ENCODE measurements at places on chromosomes 13 and 19.

GRCh38 chr13:49304763-49305700 lies 57.3 kb downstream of the CDADC1 start:
- no peak for DNase-seq
- H3K27me3 ChIP-seq = no peaks in the 10 kb centered on the region
- peak overlapping the region; percentile 57 for H3K27ac ChIP-seq

- no peak for DNase-seq
- H3K36me3 ChIP-seq = no peaks in the 10 kb centered on the region
- H3K4me3 ChIP-seq = peak within 1 kb of the TSS; percentile 39
- peaks cover 16% of the 10 kb centered on the region for H3K4me1 ChIP-seq
- H3K27ac ChIP-seq = no peak within 1 kb of the TSS
Observed at GRCh38 chr19:49057636-49058234, at the start of gene CGB7. CGB7 (minus strand) TSS chr19:49057749; CDS start chr19:49055375, 2,374 bp downstream.

DNA sequence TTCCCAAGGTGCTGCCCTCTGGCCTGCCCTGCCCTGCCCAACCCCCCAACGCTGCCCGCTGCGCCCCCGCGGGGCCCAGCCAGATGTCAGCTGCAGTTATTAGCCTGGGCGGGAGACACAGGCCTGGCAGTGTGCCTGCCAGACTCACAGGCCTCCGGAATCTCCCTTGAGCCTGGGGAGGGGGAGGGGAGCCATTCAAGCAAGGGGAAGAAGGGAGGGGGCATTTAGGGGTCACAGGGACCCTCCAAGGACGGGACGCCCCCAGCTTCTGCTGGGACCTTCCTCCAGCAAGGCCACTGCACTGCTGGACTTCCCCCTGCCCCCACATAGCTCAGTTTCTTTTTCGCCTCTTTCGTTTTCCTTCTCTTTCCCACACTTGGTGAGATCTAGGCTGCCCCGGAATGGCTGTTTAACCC lies 2.6 kb upstream of the JUNB start:
- H3K27me3 ChIP-seq = no peaks in the 10 kb centered on the region
- DNase-seq = no peak
- H3K4me1 ChIP-seq = peaks cover 77% of the 10 kb centered on the region
- H3K4me3 ChIP-seq = peak overlapping the region; percentile 79
- peaks cover 11% of the 10 kb centered on the region for H3K36me3 ChIP-seq
- peak overlapping the region; percentile 99 for H3K27ac ChIP-seq

GRCh38 chr13:33105387-33106005 lies 89.3 kb downstream of the KL start:
- no peaks in the 10 kb centered on the region for H3K4me1 ChIP-seq
- peaks cover 37% of the 10 kb centered on the region for H3K36me3 ChIP-seq
- peak overlapping the region; percentile 62 for H3K27ac ChIP-seq

GRCh38 chr19:2270423-2271233 lies 11.3 kb downstream of the PEAK3 start:
- H3K4me1 ChIP-seq = peaks cover 42% of the 10 kb centered on the region
- H3K27ac ChIP-seq = peak overlapping the region; percentile 100
- peaks cover 36% of the 10 kb centered on the region for H3K36me3 ChIP-seq
- H3K4me3 ChIP-seq = peak overlapping the region; percentile 98

GRCh38 chr13:63393112-63393511 lies 1977.5 kb upstream of the PCDH20 start:
- DNase-seq = no peak
- no peaks in the 10 kb centered on the region for H3K27me3 ChIP-seq
- H3K27ac ChIP-seq = no peak overlapping the region
- no peaks in the 10 kb centered on the region for H3K4me1 ChIP-seq
- H3K4me3 ChIP-seq = no peak overlapping the region
- H3K36me3 ChIP-seq = no peaks in the 10 kb centered on the region

DNA sequence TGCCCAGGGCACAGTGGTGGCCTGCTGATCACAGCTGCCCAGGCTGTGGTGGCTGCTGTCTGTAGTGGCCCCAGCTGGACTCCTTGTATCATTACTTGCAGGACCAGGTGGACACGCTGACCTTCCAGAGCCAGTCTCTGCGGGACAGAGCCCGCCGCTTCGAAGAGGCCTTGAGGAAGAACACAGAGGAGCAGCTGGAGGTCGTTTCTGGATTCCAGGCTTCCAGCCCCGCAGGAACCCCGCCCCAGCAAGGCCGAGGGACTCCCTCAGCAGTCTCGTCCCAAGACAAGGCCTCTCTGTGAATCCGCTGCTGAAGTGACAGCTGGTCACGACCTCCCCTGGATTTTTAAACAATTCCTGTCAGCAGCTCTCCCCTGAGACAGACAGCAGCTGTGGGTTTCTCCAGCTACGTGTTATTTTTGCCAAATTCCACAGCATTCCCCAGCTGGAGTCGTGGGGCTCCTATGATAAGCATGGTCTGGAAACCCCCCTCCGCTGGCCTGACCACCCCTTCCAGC lies 98.3 kb downstream of the SLC7A1 start:
- H3K27me3 ChIP-seq = no peaks in the 10 kb centered on the region
- H3K4me3 ChIP-seq = no peak overlapping the region
- no peaks in the 10 kb centered on the region for H3K36me3 ChIP-seq
- peaks cover 9% of the 10 kb centered on the region for H3K4me1 ChIP-seq

- H3K27me3 ChIP-seq = no peaks in the 10 kb centered on the region
- no peak overlapping the region for H3K27ac ChIP-seq
- H3K4me1 ChIP-seq = no peaks in the 10 kb centered on the region
Observed at GRCh38 chr19:34588249-34588648, 88.7 kb downstream of the SCGB2B2 start.

- no peaks in the 10 kb centered on the region for H3K36me3 ChIP-seq
- no peaks in the 10 kb centered on the region for H3K4me1 ChIP-seq
- no peak overlapping the region for H3K27ac ChIP-seq
- no peak for DNase-seq
- no peaks in the 10 kb centered on the region for H3K27me3 ChIP-seq
Observed at GRCh38 chr13:30564489-30564888, 53.2 kb upstream of the USPL1 start.

GRCh38 chr13:105638426-105638825 lies 897.0 kb downstream of the EFNB2 start:
- no peak overlapping the region for H3K4me3 ChIP-seq
- no peaks in the 10 kb centered on the region for H3K27me3 ChIP-seq
- no peaks in the 10 kb centered on the region for H3K36me3 ChIP-seq
- DNase-seq = no peak

- no peaks in the 10 kb centered on the region for H3K4me1 ChIP-seq
- H3K27ac ChIP-seq = no peak overlapping the region
- DNase-seq = no peak
- H3K4me3 ChIP-seq = no peak overlapping the region
- no peaks in the 10 kb centered on the region for H3K36me3 ChIP-seq
Observed at GRCh38 chr13:110921209-110921608, 6.3 kb upstream of the ANKRD10 start.

DNA sequence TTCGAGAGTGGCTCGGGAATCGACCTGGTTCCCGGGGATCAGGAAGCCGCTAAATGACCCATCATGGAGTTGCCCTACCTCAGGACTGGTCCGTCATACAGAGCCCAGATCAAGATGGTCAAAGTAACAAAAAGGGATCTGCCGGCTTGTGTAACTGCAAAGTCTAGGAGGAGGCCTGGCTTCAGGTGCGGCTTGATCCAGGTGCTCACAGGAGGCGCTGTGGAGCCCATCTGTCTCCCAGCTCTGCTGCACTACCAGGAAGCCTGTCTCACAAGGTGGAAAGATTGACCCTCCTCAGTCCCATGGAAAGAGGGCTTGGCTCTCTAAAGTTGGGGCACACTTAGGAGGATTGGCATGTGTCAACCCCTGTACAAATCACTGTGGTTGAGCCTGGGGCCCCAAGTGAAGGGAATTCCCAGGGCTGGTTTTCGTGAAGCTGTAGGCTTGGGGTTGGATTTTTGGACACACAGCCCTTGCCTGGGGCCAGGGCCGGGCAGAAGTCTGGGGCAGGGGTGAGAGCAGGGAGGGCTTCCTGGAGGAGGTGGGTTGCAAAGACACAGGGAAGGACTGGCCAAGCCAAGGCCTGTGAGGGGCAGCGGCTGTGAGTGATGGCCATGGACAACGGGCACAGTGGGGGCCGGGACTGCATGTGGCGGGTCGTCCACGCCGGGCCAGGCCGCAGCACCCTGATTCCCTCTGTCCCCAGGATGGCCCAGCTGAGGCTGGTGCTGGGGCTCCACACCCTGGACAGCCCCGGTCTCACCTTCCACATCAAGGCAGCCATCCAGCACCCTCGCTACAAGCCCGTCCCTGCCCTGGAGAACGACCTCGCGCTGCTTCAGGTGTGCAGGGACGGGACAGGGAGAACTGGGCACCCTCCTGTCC lies 4.2 kb downstream of the GZMM start:
- H3K36me3 ChIP-seq = peaks cover 3% of the 10 kb centered on the region
- no peaks in the 10 kb centered on the region for H3K27me3 ChIP-seq
- H3K4me1 ChIP-seq = no peaks in the 10 kb centered on the region
- no peak overlapping the region for H3K4me3 ChIP-seq
- no peak for DNase-seq

DNA sequence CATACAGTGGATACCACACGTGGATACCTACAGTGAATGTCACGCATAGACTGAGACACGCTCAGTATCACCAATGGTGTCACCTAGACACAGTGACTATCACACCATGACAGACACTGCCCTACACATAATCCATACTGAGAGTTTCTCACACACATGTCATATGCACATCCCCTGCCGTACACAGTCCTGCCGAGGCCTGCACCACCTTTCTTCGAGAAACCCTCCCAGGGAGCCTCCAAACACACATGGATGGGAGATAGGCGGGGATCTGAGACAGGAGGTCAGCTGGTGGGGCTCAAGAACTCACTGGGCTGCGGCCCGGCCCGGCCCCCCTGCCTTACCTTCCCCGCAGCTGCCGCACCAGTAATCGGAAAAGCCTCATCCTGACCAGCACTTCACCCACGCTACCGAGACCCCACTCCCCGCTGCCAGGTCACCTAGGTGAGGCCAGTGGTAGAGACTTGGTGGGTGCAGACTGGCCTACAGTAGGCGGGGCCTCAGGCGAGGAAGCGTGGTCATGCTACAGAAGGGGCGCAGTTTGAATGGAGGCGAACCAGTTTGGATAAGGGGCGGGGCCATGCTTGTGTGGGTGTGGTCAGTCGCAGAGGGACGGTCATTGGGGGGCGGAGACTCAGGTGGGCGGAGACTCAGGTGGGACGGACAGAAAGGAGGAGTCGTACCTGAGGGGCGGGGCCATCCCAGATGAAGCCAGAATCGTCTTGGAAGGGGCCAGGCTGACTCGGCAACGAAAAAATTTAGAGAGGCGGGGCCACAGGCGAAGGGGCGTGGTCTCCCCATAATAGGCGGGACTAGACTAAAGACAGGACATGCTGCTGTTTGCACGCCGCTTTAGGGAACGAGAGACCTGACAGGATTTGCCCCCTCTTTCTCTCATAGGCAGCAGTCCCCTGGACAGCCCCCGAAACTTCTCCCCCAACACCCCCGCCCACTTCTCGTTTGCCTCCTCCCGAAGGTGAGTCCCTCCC lies 2.1 kb downstream of the MAST1 start:
- DNase-seq = no peak
- H3K27me3 ChIP-seq = peaks cover 2% of the 10 kb centered on the region
- H3K4me1 ChIP-seq = peaks cover 12% of the 10 kb centered on the region
- H3K27ac ChIP-seq = no peak overlapping the region

- H3K27me3 ChIP-seq = peaks cover 34% of the 10 kb centered on the region
- H3K27ac ChIP-seq = no peak overlapping the region
- no peak overlapping the region for H3K4me3 ChIP-seq
- H3K4me1 ChIP-seq = no peaks in the 10 kb centered on the region
- H3K36me3 ChIP-seq = no peaks in the 10 kb centered on the region
Observed at GRCh38 chr13:28012383-28012782, 23.9 kb upstream of the URAD start.

GRCh38 chr13:108003626-108004025 lies 211.7 kb downstream of the LIG4 start:
- H3K27ac ChIP-seq = no peak overlapping the region
- no peak for DNase-seq
- no peak overlapping the region for H3K4me3 ChIP-seq
- H3K36me3 ChIP-seq = no peaks in the 10 kb centered on the region

DNA sequence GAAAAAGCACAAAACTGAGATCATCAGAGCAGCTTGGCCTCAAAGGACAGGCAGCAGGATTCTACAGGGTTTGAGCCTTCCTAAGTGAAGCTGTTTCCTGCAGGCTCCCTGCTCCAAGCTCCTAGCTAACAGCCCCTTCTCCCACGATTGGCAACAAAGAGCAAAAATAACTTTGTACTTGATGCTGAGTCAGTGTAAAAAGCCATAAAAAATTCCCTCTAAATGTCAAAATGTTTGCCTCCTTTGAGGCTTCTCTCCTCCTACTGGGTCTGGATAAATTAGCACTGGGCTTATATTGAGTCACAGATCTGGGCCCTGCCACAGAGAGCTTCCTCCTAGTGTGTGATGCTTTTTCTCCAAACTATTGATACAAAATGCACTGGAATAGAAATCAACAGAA lies 153.3 kb downstream of the TNFRSF19 start:
- DNase-seq = no peak
- no peak overlapping the region for H3K4me3 ChIP-seq
- no peaks in the 10 kb centered on the region for H3K36me3 ChIP-seq
- no peak overlapping the region for H3K27ac ChIP-seq

- H3K36me3 ChIP-seq = peaks cover 18% of the 10 kb centered on the region
- peaks cover 16% of the 10 kb centered on the region for H3K4me1 ChIP-seq
- peak overlapping the region; percentile 91 for H3K27ac ChIP-seq
- DNase-seq = no peak
- no peaks in the 10 kb centered on the region for H3K27me3 ChIP-seq
Observed at GRCh38 chr19:10333758-10334587, 644 bp upstream of the RAVER1 start.

- no peaks in the 10 kb centered on the region for H3K36me3 ChIP-seq
- H3K4me1 ChIP-seq = no peaks in the 10 kb centered on the region
- no peaks in the 10 kb centered on the region for H3K27me3 ChIP-seq
- H3K4me3 ChIP-seq = no peak overlapping the region
- H3K27ac ChIP-seq = no peak overlapping the region
- no peak for DNase-seq
Observed at GRCh38 chr13:47945738-47946137, 55.3 kb downstream of the SUCLA2 start.

- H3K36me3 ChIP-seq = no peaks in the 10 kb centered on the region
- H3K4me3 ChIP-seq = no peak overlapping the region
- no peaks in the 10 kb centered on the region for H3K27me3 ChIP-seq
- no peaks in the 10 kb centered on the region for H3K4me1 ChIP-seq
- no peak overlapping the region for H3K27ac ChIP-seq
- DNase-seq = no peak
Observed at GRCh38 chr19:42158926-42159325, 26.7 kb upstream of the POU2F2 start.

DNA sequence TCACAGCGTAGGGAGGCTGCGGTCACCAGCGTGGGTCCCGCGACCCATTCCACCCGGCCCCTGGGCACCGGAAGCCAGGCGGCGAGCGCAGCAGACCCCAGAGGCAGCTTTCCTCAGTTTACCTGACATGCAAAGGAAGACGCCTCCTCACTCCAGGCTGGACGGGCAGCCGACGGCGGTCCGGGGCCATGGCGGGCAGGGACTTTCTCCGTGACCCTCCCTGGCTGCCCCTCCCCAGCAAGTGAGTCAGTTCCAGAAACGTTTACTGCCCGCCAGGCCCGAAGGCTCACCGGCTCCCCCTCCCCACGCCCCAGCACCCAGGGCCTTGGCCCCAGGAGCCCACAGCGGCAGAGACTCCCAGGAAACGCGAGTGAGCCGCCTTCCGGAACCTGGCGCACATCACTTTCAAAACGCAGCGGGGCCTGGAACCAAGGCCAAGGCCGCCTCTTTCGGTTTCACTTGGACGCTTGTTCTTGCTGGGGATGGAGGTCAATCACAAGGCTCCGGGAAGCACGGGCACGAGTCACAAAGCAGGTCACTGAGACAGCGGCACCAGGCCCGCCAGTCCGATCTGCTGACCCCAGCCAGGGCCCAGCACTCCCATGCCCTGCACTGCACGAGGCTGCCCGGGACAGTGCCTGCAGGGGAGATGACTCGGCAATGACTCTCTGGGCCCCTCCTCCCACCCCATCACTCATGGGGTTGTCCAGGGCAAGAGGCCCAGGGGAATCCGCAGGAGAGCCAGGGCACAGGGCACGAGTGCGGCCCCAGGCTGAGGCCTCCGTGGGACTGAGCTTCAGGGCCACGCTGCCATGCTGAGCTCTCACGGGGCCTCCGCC lies 5.3 kb downstream of the SBNO2 start:
- peak overlapping the region; percentile 44 for H3K4me3 ChIP-seq
- peaks cover 61% of the 10 kb centered on the region for H3K4me1 ChIP-seq
- no peak for DNase-seq
